ENCODE measurements at places on chromosomes 13 and 19. TPM values are rescaled to one million over a fixed set of nuclear protein-coding genes. Genes with fewer than 3 reads are reported as not detected.

The ZNF345 gene
- 1.8 TPM for total RNA-seq

The SHISA2 gene
- total RNA-seq, result under 0.01 TPM

The KLK3 gene
- total RNA-seq, result not detected

The APC2 gene
- 0.13 TPM for total RNA-seq

The CPB2 gene
- not detected for total RNA-seq

The CYP2B6 gene
- not detected for total RNA-seq

The TNFSF9 gene
- total RNA-seq, result not detected

Measured in aortic smooth muscle cell (primary cell).